ENCODE measurements at places on chromosomes 11 and 22. TPM values are rescaled to one million over a fixed set of nuclear protein-coding genes. Genes with fewer than 3 reads are reported as not detected.

MYRF gene
- total RNA-seq, result 11.2 TPM

CDC45 gene
- 79.2 TPM for total RNA-seq

OR5P2 gene
- not detected for total RNA-seq

PAMR1 gene
- 0.62 TPM for total RNA-seq

MUC2 gene
- not detected for total RNA-seq

GRCh38 chr22:47152938-47153337 lies 390.5 kb downstream of the TBC1D22A start:
- no peak overlapping the region for H3K27ac ChIP-seq
- H3K4me3 ChIP-seq, result no peak overlapping the region
- H3K4me1 ChIP-seq, result no peaks in the 10 kb centered on the region
- H3K36me3 ChIP-seq, result no peaks in the 10 kb centered on the region
- H3K27me3 ChIP-seq, result no peaks in the 10 kb centered on the region

- no peak for DNase-seq
- H3K27ac ChIP-seq, result no peak overlapping the region
These were observed 12.0 kb downstream of the TRIOBP start for GRCh38 chr22:37708580-37709444.

DNA sequence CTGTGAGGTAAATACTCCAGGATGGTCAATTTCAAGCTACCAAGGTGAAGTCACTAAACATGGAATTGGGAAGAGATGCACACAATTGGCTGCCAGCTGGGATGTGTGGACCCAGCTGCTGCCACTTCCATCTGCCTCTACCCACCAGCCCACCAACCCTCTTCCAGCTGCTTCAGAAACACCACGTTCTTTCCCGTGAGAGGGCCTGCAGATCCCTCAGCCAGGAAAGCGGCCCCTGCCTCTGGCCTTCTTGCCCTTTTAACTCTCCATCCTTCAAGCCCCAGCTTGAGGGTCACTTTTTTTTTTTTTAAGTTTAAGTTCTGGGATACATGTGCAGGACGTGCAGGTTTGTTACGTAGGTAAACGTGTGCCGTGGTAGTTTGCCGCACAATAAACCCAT lies 20.0 kb downstream of the PRG3 start:
- no peak for DNase-seq
- no peak overlapping the region for H3K4me3 ChIP-seq
- no peaks in the 10 kb centered on the region for H3K4me1 ChIP-seq

DNA sequence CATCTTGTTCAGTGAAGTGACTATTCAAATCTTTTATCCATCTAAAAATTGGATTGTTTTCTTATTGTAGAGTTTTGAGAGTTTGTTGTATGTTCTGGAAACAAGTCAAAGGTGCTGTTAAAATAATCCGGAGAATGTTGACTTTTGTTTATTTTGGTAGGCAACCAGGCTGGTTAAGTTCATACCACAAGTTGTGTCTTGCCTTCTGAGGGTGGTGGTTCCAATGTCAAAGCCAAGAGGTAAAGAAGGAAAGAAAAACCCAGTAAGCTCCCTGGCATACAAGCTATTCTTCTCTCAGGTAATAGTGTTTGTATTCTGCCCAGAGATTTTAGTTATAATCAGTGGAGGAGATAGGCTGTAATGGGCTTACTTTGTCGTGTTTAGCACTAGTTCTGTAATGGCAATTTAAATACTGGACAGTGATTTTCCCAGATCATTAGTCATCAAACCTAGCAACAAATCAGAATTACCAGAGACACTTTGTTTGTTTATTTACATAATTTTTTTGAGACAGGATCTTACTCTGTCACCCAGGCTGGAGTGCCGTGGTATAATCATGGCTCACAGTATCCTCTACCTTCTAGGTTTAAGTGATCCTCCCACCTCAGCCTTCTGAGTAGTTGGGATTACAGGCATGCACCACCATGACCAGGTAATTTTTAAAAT lies 15.1 kb upstream of the CSRP3 start:
- H3K27ac ChIP-seq, result no peak overlapping the region
- H3K36me3 ChIP-seq, result no peaks in the 10 kb centered on the region
- no peaks in the 10 kb centered on the region for H3K4me1 ChIP-seq
- H3K4me3 ChIP-seq, result no peak overlapping the region
- peaks cover 3% of the 10 kb centered on the region for H3K27me3 ChIP-seq

DNA sequence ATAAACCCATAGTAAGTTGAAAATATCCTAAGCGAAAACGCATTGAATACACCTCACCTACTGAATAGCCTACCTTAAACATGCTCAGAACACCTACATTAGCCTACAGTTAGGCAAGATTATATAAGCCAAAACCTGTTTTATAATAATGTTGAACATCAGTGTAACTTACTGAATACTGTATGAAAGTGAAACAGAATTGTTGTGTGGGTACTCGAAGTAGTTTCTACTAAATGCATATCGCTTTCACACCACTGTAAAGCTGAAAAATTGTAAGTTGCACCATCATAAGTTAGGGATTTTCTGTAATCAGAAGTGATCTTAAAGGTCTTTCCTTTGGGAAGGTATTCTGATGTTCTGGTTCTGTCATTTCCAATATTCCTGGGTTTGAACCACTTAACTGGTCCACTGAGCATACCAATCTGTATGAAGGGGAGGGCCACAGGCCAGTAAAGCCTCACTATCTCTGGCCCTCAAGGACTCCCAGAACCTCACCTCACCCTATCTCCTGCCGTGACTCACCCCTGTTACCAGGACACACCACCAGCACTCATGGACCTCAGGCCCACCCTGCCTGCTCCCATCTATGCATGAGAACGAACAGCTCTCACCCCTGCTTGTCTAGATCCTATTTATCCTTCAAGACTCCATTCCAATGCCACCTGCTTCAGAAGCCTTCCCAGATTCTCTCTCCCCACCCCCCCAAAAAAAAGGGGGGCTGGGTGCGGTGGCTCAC lies 70.0 kb downstream of the NAT10 start:
- no peak overlapping the region for H3K4me3 ChIP-seq

- H3K4me1 ChIP-seq, result no peaks in the 10 kb centered on the region
- DNase-seq, result no peak
- no peaks in the 10 kb centered on the region for H3K36me3 ChIP-seq
These were observed 309.3 kb downstream of the SOX6 start for GRCh38 chr11:16047073-16047472.

GRCh38 chr11:58503361-58503856 lies 4.5 kb downstream of the OR5B21 start:
- no peak for DNase-seq
- no peaks in the 10 kb centered on the region for H3K36me3 ChIP-seq
- peaks cover 7% of the 10 kb centered on the region for H3K27me3 ChIP-seq

DNA sequence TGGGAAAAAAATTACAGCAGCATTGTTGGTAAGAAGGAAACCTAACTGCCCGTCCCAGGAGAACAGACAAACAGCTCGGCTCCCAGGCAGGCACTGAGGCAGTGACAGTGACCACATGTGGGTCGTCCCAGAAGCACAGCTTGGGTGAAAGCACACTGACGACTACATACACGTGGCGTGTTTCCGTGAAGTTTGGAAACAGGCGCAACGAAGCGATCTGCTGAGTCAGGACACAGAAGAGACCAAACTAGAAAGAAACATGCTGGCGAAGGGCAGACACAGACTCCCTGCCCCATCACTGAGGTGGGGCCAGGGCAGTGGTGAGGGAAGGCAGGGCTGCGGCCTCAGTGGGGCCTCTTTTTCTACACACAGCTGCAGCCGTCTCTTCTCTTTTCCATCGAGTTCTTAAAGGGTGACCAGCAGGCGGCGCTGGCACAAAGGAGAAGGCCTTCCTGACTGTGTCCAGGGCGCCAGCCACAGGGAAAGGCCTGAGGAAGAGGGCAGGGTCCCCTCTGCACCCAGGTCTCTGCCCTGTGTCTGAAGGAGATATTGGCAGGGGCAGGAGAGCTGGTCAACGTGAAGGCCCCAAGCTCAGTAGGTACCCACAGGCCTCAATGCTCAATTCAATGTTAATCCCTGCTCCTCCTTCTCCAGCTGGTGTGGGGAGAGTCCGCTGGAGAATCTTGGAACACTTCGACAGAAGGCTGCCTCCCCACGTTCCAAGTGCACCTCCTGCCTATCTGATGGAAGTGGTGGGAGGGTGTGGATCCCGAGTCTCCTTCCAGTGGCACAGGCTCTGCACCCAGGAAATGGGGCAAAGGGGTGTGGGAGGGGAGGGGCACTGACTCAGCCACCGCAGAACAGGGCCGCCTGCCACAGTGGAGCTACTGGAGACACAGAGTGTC lies 19.9 kb downstream of the CARS1 start:
- H3K36me3 ChIP-seq, result peaks cover 82% of the 10 kb centered on the region
- no peak overlapping the region for H3K4me3 ChIP-seq
- no peaks in the 10 kb centered on the region for H3K27me3 ChIP-seq
- H3K4me1 ChIP-seq, result no peaks in the 10 kb centered on the region

DNA sequence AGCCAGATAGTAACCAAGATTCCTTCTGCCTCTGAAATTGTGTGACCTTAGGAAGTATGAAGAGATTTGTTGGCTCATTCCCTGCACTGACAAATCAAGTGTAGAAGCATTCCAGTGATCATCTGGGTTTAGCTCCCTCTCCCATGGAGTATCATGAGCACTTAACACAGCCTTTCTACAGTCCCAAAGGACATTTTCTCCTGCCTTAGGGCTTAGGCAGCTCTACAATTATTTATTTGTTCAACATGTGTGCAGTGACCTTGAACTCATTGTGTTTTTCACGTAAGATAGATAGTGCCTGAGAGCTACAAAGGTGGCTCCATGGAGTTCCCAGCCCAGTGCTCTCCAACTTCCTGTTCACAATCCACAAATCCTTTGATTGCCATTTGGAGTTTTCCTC lies 94.8 kb upstream of the FAT3 start:
- no peak for DNase-seq
- H3K36me3 ChIP-seq, result no peaks in the 10 kb centered on the region
- no peaks in the 10 kb centered on the region for H3K4me1 ChIP-seq
- H3K4me3 ChIP-seq, result no peak overlapping the region
- H3K27me3 ChIP-seq, result no peaks in the 10 kb centered on the region

DNA sequence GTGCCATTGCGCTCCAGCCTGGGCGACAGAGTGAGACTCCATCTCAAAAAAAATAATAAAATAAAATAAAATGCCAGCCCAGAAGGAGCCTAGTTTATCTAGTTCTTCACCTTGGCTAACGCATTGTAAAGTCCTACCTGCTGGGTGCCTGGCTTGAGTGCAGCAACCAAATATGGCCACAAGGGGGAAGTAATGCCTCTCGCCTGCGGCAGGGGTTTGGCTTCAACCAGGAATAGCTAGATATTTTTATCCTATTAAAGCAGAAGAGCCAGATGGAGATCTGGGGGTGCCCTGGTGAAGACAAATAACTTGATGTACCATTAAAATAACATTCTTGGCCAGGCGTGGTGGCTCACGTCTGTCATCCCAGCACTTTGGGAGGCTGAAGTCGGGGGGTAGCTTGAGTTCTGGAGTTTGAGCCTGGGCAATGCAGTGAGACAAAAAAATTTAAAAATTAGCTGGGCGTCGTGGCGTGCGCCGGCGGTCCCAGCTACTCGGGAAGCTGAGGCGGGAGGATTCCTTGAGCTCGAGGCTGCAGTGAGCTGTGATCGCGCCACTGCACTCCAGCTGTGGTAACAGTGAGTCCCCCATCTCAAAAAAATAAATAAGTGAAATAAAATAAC lies 20.6 kb upstream of the PLEKHB1 start:
- H3K4me1 ChIP-seq, result no peaks in the 10 kb centered on the region
- H3K4me3 ChIP-seq, result peak overlapping the region; percentile 20
- no peaks in the 10 kb centered on the region for H3K36me3 ChIP-seq
- no peaks in the 10 kb centered on the region for H3K27me3 ChIP-seq

- H3K36me3 ChIP-seq, result no peaks in the 10 kb centered on the region
- H3K4me3 ChIP-seq, result no peak overlapping the region
- H3K4me1 ChIP-seq, result no peaks in the 10 kb centered on the region
- no peak overlapping the region for H3K27ac ChIP-seq
- peak; percentile 55 for DNase-seq
These were observed 123.8 kb upstream of the NTM start for GRCh38 chr11:131246663-131247062.

DNA sequence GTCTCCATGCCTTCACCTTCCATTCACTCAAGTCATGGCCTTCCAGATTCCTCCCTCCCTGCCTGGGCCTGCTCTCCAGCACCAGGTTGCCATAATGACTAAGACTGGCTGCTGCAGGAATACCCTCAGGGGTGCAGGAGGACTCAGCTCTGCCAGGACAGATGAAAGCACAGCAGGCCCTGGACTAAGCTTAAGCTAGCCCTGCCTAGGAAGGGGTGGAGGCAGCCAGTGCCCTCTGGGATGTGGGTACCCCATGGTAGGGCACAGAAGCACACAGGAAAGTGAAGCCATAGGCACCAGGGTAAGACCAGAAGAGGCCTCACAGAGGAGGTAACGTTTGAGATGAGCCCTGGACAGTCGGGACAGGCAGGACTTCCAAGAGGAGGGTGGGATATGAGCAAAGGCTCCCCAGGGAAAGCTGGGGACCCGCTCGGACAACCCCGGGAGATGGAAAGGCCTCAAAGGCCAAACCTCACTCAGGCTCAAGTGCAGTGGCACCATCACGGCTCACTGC lies 3.0 kb upstream of the RIN1 start:
- peaks cover 31% of the 10 kb centered on the region for H3K4me1 ChIP-seq
- no peak overlapping the region for H3K4me3 ChIP-seq
- H3K27me3 ChIP-seq, result no peaks in the 10 kb centered on the region
- H3K36me3 ChIP-seq, result peaks cover 16% of the 10 kb centered on the region
- no peak overlapping the region for H3K27ac ChIP-seq
- DNase-seq, result no peak

DNA sequence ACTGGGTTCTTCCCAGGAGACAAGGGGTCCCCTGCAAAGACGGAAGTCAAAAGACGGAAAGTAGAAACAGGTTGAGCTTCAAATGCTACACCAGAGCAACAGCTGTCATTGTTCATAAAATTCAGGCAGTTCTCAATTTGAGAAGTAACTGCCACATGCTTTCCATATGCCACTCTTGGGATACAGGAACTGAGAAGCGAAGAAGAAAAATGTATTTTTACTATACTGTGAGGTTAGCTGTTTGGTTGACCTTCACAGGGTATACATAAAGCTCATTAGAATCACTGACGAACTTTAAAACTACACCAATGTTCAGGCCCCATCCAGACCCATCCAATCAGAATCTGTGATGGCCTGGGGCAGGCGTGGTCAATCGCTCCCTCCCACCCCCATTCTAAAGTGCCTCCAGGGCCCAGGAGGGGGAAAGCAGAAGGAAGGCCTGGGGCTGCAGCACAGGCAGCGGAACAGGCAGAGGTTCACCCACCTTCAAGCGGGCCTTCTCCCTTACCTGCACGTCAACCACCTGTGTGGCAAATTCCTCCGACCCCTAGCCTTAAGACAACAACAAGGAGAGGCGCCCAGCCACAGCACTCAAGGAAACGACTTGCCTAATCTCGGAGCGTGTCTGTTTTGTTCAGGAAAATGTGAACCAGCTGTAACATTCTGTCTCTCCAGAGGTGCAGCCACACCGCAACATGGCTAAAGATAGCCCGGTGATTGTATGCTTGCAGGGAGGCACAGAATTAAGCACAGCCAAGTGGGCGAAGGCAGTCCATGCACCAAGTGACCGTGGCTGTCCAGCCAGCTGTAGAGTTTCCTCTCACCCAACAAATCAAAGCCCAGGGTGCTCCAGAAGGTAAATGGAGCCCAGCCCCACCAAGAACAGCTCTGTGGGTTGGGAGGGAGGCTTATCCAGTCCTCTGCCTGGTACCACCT lies 82.6 kb downstream of the MICAL3 start:
- H3K36me3 ChIP-seq, result no peaks in the 10 kb centered on the region
- DNase-seq, result no peak
- no peak overlapping the region for H3K4me3 ChIP-seq
- H3K27me3 ChIP-seq, result no peaks in the 10 kb centered on the region
- H3K4me1 ChIP-seq, result peaks cover 14% of the 10 kb centered on the region
- no peak overlapping the region for H3K27ac ChIP-seq

- no peaks in the 10 kb centered on the region for H3K27me3 ChIP-seq
- no peak overlapping the region for H3K27ac ChIP-seq
- H3K4me3 ChIP-seq, result no peak overlapping the region
- no peaks in the 10 kb centered on the region for H3K36me3 ChIP-seq
- no peak for DNase-seq
These were observed 18.7 kb downstream of the CACNG2 start for GRCh38 chr22:36684841-36685240.
